ENCODE measurements at places on chromosomes 11 and 22. TPM values are rescaled to one million over a fixed set of nuclear protein-coding genes. Genes with fewer than 3 reads are reported as not detected.
A peak's percentile ranks its signal among the peaks of the same experiment; 100 is the strongest.

Gene PRRG4
- total RNA-seq: not detected

Gene PSMD13
- total RNA-seq: 126 TPM

Gene ZNF280B
- total RNA-seq: 2.1 TPM

Gene MMP12
- total RNA-seq: not detected

GRCh38 chr11:43802509-43802908 is 78.1 kb upstream of the ALKBH3 start:
- H3K27me3 ChIP-seq: no peaks in the 10 kb centered on the region
- H3K36me3 ChIP-seq: peaks cover 19% of the 10 kb centered on the region
- H3K27ac ChIP-seq: no peak overlapping the region
- no peak overlapping the region for H3K4me3 ChIP-seq

DNA sequence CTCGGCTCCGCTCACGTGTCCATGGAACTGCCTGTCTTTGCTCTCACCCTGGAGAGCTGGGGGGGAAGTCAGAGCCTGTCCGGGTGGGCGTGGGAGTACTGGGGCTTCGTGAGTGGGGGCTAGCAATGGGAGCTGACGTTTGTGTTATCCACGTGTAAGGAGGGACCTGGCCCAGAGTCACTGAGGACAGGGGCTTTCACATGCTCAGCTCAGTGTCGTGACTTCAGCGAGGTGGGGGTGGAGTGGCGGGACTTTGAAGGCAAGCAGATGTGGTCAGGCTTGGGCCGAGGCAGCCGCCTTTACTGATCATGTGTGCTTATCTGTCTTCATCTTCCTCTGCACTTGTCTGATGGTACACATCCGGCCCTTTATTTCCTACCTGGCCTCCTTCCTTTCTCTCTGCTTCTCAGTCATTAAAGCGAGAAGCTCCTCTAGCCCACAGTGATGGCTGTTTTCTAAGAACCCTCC is 113.1 kb upstream of the NNMT start:
- peaks cover 12% of the 10 kb centered on the region for H3K36me3 ChIP-seq
- peaks cover 36% of the 10 kb centered on the region for H3K4me1 ChIP-seq
- no peak for DNase-seq
- H3K4me3 ChIP-seq: no peak overlapping the region
- H3K27ac ChIP-seq: no peak overlapping the region

DNA sequence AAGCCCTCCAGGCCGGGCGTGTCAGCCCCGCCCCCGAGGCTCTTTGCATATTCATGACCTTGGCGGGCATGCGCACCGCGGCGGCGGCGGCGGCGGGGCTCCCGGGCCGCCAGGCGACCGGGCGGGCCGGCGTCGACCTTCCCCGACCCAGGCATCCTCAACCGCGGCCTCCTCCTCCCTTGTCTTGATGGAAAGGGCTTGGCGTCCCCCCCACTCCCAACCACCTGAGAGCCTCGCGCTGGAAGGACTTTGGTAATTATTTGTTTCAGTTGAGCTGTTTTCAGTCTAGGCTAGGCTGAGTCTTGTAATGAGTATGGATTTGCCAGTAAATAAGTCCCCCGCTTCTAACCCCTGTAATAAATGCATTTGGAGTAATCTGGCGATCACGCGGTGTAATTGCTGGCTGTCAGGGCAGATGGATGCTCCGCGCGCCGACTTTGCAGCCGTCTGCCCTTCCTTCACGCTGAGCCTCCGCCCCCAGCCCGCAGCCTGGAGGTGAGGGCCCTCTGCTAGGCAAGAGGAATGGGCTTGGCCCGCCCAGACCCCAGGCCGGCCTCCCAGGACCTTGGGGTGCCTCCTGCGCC is 25.2 kb downstream of the FLRT1 start:
- no peak overlapping the region for H3K27ac ChIP-seq

DNA sequence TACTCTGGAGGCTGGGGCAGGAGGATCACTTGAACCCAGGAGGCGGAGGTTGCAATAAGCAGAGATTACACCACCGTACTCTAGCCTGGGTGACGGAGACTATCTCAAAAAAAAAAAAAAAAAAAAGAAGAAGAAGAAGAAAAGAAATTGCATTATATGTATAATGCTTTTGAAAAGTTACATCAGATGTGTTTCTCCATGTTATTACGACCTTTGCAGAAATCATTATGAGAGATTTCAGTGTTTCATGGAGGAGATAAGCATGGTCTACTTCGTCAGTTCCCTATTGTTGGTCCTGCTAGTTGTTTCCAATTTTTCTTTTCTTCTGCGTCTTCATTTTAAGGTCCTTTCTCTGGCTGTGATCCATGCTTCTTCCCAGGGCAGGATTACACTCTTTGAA is 3.0 kb downstream of the MIAT start:
- no peaks in the 10 kb centered on the region for H3K36me3 ChIP-seq
- peaks cover 18% of the 10 kb centered on the region for H3K27me3 ChIP-seq
- H3K4me3 ChIP-seq: no peak overlapping the region
- no peak for DNase-seq
- H3K4me1 ChIP-seq: peaks cover 24% of the 10 kb centered on the region

- H3K36me3 ChIP-seq: peaks cover 2% of the 10 kb centered on the region
- H3K27me3 ChIP-seq: peaks cover 2% of the 10 kb centered on the region
- peak; percentile 69 for DNase-seq
- H3K4me3 ChIP-seq: no peak overlapping the region
- no peaks in the 10 kb centered on the region for H3K4me1 ChIP-seq
- H3K27ac ChIP-seq: no peak overlapping the region
Measured at GRCh38 chr11:69209421-69210309, 53.9 kb downstream of the SMIM38 start.

DNA sequence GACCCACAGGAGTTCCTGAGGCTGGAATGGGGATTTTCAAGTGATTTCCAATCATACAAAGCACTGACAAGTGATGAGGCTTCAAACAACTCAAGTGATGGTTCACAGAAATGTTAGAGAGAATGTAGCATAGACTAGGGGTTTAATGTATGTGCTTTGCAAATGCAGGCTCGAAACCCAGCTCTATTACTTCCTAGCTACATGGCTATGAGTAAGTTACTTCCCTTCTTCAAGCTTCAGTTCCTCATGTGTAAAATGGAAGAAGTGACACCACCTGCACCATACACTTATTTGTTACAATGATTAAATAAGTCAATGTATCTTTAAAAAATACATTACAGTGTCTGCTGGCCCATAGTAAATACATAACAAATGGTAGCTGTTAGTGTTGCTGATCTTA is 139.8 kb downstream of the CCDC81 start:
- no peak for DNase-seq
- H3K27me3 ChIP-seq: no peaks in the 10 kb centered on the region
- no peaks in the 10 kb centered on the region for H3K36me3 ChIP-seq
- H3K4me3 ChIP-seq: no peak overlapping the region
- H3K27ac ChIP-seq: no peak overlapping the region
- H3K4me1 ChIP-seq: peaks cover 50% of the 10 kb centered on the region

DNA sequence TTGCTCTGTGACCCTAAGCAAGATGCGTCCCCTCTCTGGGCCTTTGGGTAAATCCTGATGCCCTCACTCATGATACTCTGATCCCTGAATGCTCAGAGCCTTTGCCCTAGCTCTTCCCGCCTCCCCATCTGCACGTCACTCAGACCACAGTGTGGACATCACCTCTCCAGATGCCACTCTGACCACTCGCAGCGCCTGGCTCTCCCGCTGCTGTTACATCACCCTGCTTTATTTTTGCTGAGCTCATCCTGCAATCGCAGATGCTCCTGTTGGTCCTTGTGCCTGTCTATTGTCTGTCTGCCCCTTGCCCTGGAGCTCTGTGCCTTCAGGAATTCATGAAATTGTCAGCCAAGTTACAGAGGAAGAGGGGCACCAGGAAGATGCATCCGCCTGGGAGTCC is 5.5 kb downstream of the OSM start:
- DNase-seq: no peak
- no peaks in the 10 kb centered on the region for H3K27me3 ChIP-seq
- H3K27ac ChIP-seq: no peak overlapping the region
- H3K4me1 ChIP-seq: peaks cover 7% of the 10 kb centered on the region

DNA sequence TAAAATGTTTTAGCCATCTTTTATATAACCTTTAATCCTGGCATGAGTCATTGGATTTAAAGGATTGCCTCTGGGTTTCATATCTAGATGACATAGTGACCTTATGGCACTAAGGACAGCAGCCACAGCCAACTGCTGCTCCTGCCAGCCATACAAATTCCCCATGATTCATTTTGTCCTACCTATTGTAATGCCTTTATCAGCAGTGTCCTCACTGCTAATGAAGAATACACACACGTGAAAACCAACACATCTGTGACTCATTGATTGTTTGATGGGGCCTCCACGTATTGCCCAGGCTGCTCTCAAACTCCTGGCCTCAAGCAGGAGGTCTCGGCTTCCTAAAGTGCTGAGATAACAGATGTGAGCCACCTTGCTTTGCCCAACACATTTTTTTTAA is 1.8 kb downstream of the LDHAL6A start:
- H3K4me1 ChIP-seq: peaks cover 8% of the 10 kb centered on the region
- no peaks in the 10 kb centered on the region for H3K36me3 ChIP-seq
- no peak overlapping the region for H3K4me3 ChIP-seq
- no peak for DNase-seq
- H3K27me3 ChIP-seq: no peaks in the 10 kb centered on the region

- no peaks in the 10 kb centered on the region for H3K27me3 ChIP-seq
- H3K4me3 ChIP-seq: no peak overlapping the region
- H3K4me1 ChIP-seq: peaks cover 14% of the 10 kb centered on the region
- H3K36me3 ChIP-seq: peaks cover 17% of the 10 kb centered on the region
Measured at GRCh38 chr11:12876340-12876739, 132.8 kb upstream of the RASSF10 start.

DNA sequence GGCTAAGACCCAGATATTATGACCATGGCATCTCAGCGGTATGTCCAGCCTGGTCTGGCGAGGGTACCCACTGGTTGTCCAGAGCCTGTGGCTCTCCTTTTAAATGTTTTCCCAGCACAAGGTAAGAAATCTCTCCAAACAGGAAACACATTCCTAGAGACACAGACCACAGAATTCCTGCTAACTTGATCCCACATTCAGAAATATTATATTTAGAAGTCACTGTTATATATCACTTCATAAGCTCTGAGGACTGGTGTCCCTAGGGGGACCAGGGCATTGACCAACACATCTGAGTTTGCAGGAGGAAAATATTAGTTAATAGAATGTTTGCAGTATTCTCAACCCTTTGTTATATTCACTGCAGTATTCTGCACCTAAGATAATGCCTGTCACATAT is 23.1 kb downstream of the TMPRSS13 start:
- no peak overlapping the region for H3K27ac ChIP-seq
- DNase-seq: no peak
- no peaks in the 10 kb centered on the region for H3K27me3 ChIP-seq
- H3K4me3 ChIP-seq: no peak overlapping the region
- H3K36me3 ChIP-seq: no peaks in the 10 kb centered on the region
- peaks cover 6% of the 10 kb centered on the region for H3K4me1 ChIP-seq

Measured in osteocyte (in vitro differentiated cells).